NT2/D1 (cell line): ENCODE measurements at places on chromosomes 16 and 17.

- DNase-seq: no peak
Measured at GRCh38 chr16:87715231-87715630, 50.6 kb downstream of the KLHDC4 start.

DNA sequence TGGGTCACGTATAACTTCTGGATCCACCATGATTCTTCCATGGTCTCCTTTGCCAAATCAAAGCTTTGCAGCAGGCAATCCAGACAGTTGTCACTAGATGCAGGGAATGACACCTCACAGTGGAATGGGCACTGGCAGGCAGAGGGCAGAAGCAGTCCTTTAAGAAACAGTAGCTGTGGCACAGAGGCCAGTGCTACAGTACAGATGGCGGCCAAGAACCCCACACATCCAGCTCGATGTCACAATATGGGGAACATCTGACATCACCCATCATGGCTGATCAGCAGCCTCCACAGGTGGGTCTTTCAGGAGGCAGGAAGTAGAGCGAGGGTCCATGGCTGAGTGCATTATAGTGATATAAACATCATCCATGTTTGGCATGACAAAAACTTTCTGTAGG lies 18.8 kb upstream of the ERN1 start:
- peak; percentile 8 for DNase-seq

DNA sequence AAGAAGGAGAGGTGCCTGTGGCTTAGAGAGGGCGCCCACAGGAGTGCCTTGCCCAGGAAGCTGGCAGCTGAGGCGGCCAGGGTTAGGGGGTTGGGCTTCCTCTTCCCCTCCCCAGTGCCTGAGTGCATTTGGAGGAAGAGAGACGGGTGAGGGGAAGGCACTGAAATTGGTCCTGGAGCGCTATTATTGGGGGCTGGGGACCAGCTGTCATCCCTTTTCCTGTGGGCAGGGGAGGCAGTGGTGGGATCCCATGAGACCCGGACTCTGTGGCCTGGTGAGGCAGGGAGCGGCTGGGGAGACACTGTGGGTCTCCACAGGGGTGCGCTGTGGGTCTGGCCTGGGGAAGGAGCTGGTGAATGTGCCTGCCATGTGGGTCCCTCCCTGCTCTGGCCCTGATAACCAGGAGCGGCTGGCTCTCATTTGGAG lies 259.7 kb downstream of the SEC14L1 start:
- DNase-seq: no peak

DNA sequence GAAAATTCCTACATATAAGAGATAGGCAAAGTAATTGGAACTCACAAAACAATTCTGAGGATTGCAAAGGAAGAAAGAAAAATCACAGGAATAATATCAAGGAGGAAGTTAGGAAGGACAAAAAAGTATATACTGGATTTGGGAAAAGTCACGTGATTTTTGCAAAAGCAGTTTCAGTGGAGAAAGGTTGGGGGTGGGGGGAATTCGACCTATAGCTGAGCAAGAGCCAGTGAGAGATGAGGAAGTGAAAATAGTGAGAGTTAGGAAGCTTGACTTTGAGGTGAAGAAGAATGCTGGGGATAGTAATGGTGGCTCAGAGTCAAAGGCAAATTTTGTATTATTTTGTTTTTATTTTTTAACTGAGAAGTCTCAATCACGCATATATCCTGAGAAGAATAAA lies 438.0 kb upstream of the PMFBP1 start:
- no peak for DNase-seq

DNA sequence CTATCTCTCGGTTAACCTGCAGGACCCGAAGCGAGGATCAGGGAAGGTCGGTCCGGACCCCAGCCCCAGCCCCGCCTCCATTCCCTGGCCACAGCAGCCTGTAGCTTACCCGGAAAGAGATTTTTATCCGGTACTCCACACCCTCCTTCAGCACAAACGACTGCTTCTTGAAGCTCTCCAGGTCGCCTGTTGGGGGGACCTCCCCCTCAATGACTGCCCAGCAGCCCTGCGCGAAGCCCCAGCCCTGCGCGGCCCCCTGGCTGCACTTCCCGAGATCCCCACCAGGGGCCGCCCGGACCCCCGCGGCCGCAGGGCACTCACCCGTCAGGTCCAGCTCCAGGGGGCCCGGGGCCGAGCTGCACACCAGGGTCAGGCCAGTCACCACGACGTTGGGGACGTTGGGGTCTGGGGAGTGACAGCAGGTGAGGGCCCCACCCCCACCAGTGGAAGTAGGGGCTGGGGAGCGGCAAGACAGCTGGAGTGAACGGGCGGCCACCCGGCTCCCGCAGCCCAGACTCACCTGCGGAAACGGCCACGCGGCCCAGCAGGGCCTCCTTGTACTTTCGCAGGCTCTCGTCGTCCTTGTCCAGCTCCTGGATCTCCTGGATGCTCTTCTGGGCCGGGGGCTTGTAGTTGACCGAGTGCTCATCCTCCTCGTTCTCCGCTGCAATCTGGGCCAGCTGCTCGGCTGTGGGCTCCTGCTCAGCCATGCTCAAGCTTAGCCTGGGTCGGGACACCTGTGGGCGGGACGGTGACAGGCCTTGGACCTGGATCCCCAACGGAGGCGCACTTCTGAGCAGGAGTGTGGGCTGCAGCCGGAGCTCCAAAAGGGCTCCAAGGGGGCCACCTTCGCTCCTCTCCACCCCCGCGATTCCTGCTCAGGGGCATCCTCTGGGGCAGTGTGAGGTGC lies 1.7 kb downstream of the ARHGDIA start:
- no peak for DNase-seq

- no peak for DNase-seq
Measured at GRCh38 chr17:15654886-15655561, 29.1 kb downstream of the TRIM16 start.

DNA sequence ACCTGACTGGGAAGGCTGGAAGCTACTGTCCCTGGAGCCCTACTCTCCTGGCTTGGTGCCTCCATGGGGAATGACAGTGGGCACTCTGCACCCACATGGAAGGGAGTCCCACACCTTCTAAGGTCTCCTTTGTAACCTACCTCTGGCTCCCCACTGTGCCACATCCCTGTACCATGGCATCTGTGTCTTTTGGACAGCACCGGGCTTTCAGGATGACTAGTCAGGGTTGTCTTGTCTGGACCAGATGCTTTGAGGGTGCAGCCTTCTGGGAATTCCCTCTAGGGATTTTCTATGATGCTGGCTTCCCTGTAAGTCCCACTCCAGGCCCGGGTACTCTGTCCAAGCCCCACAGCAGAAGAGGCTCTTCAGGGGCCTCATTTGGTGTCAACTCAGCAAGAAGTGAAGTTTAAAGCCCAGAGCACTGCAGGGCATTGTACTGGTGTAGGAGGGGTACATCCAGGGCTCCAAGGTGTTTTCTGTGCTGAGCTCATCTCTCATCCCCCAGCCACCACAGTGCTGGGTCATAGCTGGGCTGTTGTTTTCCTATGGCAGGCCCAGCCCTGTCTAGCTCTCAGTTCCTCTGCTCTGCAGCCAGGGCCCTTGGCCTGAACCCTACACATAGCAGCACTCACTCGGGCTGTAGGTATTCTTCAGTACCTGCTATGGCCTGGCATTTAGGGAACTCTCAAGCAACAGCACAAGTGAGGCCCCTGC lies 255.3 kb downstream of the CPPED1 start:
- no peak for DNase-seq

DNA sequence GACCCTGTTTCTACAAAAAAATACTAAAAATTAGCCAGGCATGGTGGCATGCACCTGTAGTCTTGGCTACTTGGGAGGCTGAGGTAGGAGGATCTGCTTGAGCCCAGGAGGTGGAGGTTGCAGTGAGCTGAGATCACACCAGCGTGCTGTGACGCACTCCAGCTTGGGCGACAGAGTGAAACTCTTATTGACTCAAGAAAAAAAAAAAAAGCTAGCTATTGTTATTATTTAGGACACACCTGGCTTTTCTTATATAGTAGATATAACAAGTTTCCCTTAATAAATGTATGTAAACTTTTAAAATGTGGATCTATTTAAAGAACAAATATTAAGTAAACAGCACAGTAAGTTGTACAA lies 1.8 kb downstream of the RABEP2 start:
- no peak for DNase-seq

GRCh38 chr16:58121132-58121531 lies 8.0 kb downstream of the CFAP20 start:
- no peak for DNase-seq

DNA sequence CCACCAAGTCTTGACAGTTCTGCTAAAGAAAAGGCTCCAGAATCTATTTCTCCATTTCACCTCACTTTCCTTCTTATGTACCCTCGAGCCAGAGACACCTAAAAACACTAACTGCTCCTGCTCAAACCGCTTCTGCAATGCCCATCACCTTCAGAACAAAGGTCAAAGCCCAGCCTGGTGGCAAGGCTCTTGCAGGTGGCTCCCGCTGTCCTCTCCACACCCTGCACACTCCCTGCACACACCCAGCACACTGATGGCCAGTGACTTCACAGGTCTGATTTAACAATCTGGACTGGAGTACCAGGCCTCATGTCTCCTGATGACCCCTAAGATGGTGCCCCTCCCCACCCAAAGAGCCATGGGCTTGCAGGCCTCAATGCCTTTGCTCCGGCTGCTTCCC lies 9.8 kb upstream of the C17orf113 start:
- DNase-seq: no peak

DNA sequence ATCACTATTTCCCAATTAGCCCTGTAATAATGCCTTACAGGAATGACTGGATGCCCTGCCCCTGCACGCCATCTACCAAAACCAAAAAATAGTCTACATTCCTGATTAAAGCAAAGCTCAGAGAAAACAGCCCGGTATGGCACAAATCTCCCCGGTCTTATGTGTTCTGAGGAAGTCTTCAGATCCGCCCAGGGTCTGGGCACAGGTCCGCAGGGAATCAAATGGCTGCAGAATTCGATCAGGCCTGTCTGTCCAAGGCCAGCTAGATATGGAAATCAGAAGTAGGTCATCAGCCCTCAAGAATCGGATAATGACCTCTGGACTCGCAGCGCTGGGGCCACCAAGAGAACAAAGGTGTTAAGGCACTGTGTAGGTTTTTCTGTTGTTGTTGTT lies 171.0 kb downstream of the ZFHX3 start:
- DNase-seq: no peak

DNA sequence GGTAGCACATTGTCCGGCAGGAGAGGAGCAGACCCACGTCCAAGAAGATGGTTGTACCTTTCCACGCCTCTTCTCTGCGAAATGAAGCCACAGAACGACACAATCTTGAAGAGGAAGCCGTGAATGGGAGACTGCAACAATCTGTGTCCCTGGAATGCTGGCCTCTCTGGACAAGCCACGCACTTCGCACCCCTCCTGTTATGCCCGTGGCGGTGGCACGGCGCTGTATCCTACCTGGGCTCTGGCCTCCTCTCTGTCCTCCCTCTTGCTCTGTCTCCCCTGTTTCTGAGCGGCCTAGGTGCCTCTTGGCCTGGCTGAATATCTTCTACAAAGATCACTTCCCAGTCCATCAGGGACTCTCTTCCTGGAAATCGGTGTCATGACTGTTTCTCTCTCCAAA lies 717.8 kb downstream of the KCNJ18 start:
- no peak for DNase-seq

DNA sequence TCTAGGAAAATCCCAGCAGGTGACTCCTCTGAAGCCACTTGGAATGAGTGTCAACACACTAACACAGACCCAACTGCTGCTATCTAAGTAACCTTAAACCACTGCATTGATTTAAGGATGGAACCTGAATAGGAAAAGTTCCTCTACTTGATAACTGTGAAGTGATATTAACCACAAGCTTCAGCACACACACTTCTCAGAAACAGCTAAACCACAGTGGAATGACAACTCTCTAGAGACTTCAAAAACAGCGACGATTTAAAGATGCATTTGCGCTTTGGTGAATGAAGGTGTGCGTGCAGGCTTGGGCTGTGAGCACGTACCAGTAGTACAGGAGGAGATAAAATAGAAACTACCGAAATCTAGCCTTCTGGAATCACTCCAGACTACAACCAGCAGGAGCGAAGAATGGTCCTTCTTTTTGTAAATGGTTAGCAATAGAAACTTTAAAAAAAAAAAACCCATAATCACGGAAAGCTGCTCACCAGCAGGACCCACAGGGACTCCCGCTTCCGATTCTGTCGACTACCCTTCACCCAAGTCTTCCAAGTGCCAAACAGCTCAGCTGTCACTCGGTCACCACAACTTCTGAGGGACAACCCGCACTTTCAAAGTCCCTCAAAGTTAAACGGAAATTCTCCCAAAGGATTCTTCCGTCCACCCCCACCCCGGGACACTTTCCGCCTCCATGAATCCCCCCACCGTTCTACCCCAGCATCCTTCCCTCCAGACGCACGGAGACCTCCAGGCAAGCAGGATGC lies 137.7 kb upstream of the CORO6 start:
- no peak for DNase-seq

DNA sequence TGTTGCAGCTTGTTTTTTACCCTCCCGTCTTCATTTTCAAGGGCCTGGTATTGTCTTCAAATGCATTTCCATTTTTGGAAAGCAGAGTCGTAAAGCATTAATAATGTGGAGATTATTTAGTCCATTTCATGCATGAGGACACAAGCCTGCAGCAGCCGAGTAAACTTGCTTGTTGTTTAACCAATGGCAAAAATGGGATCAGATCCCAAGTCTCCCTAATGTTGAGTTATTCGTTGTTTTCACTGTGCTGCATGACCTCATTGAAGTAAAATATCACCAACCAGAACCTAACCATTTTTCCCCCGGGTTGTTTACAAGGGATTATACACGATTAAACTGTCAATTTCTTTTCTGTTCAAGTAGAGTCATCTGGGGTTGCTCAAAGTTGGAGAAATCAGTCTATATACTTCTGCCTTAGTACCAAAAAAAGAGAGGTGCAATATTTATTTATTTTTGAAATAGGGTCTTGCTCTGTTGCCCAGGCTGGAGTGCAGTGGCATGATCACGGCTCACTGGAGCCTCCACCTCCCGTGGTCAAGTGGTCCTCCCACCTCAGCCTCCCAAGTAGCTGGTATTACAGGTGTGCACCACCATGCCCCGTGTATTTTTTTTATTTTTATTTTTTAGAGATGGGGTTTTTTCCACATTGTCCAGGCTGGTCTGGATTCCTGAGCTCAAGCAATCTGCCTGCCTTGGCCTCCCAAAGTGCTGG lies 12.4 kb downstream of the AMZ2 start:
- no peak for DNase-seq
